Myocyte (in vitro differentiated cells): ENCODE measurements at places on chromosomes 2 and 18.
A peak's percentile ranks its signal among the peaks of the same experiment; 100 is the strongest.

DNA sequence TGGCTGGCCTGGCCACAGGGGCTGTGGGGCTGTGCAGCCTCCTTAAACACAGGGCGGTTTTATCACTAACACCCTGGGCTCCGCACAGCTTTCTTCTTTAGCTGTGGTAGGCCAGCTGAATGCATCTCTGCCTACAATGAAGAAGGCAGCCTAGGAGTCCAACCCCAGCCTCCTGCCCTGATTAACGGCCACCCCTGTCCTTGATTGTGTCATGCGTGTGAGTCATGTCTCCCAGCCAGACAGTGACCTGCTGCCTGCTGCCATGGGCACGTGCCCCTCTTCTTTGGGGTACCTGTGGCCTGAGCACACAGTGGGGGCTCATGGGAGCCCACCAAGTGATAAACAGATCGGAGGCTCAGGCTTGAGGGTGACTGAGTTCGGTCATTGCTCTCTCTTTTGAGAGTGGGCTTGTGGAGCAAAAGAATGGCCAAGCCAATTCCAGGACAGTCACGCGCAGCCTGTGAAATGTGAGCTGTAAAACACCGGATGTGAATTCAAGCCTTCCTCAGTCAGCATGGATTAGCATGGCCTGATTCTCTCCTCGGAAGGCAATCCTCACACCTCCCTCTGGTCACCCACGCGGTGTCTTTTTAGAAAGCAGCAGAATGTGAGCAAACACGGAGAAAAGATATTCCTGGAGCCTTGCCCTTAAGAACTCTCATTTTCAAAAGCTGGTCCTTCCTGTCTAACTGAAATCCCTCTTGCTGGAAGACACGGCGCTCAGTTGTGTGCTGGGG lies 144.1 kb downstream of the CELF4 start:
- DNase-seq, result peak; percentile 29

GRCh38 chr2:98461498-98462049 lies 16.9 kb downstream of the INPP4A start:
- DNase-seq, result no peak

DNA sequence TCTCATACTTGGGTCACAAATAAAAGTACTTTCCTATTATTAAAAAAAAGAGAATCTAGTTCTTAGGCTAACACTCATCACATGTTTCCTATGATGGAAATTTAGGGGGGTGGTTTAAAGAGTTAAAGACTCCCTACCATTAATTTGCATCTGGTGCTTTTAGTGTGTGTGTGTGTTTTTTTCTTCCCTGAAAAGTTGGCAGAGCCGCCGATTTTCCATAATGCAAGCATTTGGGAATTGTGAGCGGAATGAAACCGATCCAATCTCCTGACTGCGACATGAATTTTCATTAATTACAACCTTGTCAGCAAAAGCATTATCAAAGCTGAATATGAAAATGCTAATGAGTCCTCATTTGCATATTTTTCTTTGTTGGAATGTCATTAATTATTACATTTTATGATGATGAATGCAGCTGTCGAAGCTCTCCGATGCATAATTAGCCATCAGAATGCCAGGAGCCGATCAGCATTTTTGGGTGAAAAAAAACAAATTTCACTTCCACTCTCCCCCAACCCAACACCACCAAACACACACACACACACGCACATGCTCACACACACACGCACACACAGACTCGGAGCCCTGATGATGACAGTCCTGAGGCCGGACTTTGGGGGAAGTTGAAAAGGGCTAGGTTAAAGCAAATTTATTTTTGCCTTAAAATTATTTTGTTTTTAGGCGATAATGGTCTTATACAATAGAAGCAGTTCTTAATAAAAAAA lies 165.4 kb downstream of the TCF4 start:
- DNase-seq, result peak; percentile 38

DNA sequence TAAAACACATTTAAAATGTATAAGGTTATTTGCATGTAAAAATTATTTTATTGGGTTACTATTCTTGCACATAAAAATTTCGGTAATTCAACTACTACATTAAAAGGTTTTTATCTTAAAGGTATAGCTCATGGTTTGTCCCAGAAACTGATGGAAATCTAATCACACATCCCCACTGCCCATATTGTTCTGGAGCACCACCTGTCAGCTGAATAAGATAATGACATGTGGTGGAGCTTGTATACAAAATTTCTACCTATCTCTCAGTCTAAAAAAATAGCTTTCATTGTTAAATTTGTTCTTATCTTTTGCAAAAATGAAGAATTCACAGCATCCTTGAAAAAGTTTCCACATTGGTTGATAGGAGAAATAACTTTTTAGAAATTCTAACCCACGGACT lies 18.3 kb downstream of the ERBB4 start:
- peak; percentile 17 for DNase-seq
